ENCODE measurements at places on chromosomes 4 and X.

- no peak for DNase-seq
These were observed 71.9 kb downstream of the RBM47 start for GRCh38 chr4:40557736-40558135.

- no peak for DNase-seq
These were observed 1.1 kb downstream of the PCYT1B start for GRCh38 chrX:24646006-24646405.

GRCh38 chr4:128427832-128428366 lies 140.3 kb upstream of the PGRMC2 start:
- DNase-seq, result no peak

GRCh38 chr4:80007745-80008149 lies 65.3 kb downstream of the ANTXR2 start:
- no peak for DNase-seq

GRCh38 chr4:15753786-15754185 lies 24.3 kb upstream of the CD38 start:
- DNase-seq, result no peak

- no peak for DNase-seq
These were observed 30.3 kb upstream of the GLRB start for GRCh38 chr4:157045507-157046127.

DNA sequence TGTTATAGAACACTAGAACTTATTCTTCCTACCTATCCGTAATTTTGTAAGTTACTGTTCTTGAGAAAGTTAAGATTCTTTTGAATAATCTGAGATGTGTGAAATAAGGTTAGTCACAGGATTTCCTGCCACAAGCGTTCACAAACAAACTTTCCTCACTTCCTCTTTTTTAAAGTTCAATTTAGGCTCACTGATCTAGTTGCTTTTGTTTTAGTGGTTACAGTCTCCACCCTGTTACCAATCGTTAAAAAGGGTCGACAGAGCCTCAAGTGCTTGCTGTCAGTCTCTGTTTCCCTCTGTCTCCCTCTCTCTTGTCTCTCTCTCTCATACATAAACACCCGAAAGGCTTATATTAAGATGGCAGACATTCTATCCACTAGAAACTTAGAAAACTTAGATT lies 35.9 kb upstream of the STK26 start:
- no peak for DNase-seq

GRCh38 chr4:114386637-114387233 lies 211.9 kb upstream of the UGT8 start:
- DNase-seq, result no peak

DNA sequence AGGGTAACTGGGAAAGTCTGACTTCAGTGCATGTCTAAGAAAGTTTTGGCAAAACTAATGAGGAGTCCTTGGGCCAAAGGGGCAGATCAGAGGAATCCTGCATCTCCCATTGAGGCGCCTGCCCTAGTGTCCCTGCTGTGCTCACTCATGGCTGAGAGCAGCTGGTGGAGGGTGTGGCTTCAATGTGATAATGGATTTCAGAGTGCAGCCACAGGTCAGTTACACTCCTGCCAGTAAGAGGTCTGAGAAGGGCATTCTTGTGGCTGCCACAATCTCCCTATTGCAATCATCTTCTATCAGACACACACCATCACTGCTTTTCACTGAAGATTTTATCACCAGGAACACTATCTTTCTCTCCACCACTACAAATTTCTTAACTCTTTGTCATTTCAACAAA lies 457.1 kb downstream of the MID1IP1 start:
- no peak for DNase-seq

GRCh38 chrX:107728371-107729099 lies 47.1 kb downstream of the TSC22D3 start:
- no peak for DNase-seq

DNA sequence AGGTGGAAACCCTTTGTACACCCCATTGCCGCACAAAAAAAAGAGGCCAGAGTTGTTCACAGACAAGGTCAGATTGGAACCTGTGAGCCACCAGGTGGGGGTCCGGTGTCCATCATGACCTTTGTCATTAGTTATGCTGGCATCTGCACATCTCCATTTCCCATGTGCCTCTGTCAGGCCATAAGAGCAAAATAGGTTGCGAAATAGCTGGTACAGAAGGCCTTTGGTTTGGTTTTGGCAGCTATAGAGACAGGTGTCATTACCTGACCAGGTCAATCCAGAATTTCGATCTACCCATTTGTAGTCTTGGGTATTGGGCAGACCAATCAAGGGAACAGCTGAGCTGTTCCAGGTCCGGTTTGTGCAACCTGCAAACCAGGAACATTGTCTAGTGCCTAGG lies 6.6 kb downstream of the ERVMER34-1 start:
- no peak for DNase-seq

GRCh38 chr4:161342881-161343568 lies 820.8 kb downstream of the FSTL5 start:
- no peak for DNase-seq

GRCh38 chrX:15674841-15675489 lies 10.4 kb upstream of the CLTRN start:
- peak; percentile 76 for DNase-seq

GRCh38 chr4:89056953-89057398 lies at the start of gene FAM13A:
Gene FAM13A (minus strand): TSS chr4:89057185. CDS start chr4:89056964, 221 bp downstream.
- no peak for DNase-seq

- no peak for DNase-seq
These were observed 9.4 kb downstream of the ATP2B3 start for GRCh38 chrX:153526801-153527200.

DNA sequence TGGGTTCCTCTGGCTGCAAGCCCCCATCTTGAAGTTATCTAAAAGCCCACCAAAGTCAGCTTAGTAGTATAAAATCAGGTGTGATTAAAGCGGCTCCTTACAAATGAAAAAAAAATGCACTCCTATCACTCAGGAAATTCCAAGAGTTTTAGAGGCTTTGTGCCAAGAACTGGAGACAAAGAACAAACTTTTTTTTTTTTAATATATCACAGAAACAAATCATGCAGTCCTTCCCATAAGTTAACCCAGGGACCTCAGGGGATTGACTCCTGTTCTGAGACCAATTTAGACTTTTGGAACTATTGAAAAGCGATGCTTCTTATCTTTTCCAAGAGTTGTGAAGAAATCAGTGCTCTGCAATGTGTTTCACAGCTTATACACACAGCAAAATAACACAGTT lies 53.6 kb downstream of the HHIP start:
- DNase-seq, result no peak

- no peak for DNase-seq
These were observed 37.1 kb upstream of the INPP4B start for GRCh38 chr4:142883040-142883832.

DNA sequence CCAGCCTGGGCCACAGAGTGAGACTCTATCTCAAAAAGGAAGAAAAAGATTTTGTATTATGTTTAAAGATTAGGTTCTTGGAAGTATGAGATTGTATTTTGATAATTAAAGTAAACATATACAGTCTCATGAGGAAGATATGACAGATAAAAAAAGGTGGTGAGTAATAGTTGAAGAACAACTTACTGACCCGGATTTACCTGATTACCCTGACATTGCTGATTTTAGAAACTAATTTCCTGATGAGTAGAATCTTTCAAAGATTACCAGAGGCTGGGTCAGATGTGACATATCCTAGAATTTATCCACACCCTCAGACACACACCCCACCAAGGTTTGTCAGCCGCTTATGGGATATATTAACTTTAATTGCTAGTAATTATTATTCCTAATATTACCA lies 9.5 kb downstream of the CDKL5 start:
- DNase-seq, result no peak

DNA sequence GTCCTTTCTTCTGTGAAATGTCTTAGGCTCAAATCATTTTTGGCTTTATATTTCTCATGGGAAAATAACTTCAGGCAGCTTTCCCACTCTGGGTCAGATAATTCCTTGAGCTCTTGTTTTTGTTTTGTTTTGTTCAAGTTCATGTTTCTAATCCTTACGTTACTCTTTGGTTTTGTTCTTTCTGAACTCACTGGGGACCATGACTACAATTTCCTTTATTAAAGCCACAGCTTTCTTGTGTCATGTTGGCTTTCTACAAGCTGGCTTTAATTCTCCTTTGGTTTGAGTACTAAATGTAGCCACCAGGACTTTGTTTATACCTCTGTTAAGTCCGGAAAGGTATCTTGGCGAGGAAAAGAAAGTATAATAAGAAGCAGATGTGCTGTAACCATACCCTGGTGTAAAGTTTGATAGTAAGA lies 30.8 kb upstream of the ANXA3 start:
- no peak for DNase-seq

DNA sequence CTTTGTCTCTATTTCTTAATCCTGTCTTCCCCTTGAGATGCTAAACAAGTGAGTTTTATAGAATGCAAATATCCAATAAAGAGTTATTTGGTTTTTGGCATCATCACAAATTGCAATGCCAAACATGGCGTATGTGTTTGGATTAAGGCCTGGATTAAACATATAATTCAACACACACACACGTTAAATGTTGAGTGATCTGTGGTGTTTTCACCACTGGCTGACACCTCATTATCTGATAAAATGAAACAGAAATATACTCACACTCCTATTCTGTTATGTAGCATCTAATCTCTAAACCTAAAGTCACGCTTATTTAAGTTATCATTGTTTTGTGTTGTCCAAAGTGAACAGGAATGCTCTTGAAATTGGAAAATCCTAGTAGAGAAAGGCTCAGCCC lies 506.2 kb downstream of the FSTL5 start:
- no peak for DNase-seq

GRCh38 chrX:17798921-17799320 lies 61.6 kb downstream of the SCML1 start:
- DNase-seq, result no peak

DNA sequence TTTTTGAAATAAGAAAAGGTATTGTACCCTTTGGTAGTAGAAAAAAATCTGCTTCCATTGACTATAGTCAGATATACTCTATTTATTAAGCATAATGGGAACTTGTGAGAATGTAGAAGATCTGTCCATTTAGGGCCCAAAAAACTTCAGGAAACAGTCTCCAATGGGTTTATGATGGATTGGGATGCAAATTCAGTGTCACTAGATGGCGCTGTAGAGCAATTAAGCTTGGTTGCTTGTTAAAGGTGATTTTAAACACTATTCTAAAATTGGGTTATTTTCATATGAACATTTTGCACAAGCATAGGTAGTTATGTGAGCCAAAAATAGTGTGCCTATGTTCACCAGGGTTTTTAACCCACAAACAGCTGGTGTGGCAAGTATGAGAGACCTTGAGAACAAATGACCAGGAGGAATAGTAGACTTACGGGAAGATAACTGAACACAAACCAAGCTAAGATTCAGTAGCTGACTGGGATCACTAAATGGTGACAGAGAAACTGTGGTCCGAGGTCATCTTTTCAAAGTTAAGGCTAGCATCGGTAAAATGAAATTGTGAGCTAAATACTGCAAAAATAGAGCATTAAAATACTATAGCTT lies 80.3 kb upstream of the LSM6 start:
- no peak for DNase-seq

DNA sequence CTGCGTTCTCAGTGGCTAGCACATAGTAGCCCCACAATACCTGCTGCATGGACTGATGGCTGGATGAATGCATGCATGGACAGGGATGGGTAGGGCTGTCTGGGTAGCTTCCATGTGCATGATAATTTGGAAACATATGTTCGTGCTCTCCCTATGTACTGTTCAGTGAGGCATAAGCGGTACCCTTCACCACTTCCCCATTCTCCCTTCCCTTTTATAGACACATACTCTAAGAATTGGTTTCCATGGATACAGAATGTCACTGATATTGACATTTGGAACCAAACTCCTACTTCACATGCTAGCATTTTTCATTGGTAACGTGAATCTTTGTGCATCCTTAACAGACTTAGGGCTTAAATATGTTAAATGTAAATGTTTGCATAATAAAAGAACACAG lies 20.4 kb downstream of the USP46 start:
- no peak for DNase-seq

- DNase-seq, result no peak
These were observed 31.5 kb downstream of the WWC2 start for GRCh38 chr4:183130328-183131155.

DNA sequence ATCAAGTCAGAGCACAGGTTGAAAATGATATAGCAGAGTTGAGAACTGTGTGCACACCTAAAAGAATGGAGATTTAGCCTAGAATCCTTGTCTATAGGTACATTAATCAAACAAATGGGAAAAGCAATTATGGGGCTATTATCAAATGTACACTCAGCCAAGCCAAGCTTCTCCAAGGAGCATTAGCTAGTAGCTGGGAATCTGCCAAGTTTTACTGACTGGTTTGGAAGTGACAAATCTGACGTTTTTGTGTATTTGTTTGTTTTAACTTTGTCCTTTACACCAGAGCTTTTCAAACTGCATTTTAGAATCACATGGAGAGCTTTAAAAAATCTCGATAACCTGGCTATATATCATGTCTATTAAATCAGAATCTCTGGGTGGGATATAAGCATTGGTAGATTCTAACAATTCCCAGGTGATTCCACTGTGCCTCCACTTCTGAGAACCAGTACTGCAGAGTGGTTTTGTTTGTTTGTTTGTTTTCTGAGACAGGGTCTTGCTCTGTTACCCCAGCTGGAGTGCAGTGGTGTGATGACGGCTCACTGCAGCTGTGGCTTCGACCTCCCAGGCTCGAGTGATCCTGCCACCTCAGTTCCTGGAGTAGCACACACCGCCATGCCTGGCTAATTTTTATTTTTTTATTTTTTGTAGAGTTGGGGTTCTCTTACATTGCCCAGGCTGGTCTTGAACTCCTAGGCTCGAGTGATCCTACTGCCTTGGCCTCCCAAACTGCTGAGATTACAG lies 279.8 kb downstream of the UNC5C start:
- DNase-seq, result no peak

- DNase-seq, result no peak
These were observed 16.7 kb upstream of the AFAP1 start for GRCh38 chr4:7956270-7956808.
